ENCODE measurements at places on chromosomes 13 and 19.

DNA sequence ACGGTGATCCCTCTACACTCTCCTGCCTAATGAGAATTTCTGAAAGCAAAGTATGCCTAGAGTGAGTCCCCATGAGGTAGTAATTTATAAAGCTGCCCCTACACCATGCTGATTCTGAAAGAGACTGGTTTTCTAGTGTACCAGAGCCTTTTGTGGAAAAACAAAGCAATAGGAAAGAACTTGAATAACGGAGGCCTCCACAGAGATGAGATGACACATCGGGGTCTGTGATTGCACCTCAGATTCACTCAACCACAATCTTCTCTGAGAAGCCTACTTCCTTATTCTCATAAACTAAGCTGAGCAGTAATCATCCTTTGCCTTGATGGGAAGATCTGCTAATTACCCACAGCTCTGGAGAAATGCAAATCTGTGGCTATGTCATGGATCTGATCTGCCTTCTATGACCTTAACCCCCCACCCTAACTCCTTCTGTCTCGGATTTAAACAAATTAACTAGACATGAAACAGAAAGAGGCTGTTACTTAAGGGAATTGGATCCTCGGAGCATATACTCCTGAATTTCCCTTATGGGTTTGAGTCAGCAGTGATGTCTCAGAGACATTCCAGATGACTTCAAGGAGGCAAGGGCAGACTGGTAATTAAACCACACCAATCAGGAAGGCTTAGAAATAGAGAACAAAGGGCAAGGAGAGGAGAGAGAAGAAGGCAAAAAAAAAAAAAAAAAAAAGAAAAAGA, 128.0 kb downstream of the DCT start:
- DNase-seq, result peak; percentile 58

DNA sequence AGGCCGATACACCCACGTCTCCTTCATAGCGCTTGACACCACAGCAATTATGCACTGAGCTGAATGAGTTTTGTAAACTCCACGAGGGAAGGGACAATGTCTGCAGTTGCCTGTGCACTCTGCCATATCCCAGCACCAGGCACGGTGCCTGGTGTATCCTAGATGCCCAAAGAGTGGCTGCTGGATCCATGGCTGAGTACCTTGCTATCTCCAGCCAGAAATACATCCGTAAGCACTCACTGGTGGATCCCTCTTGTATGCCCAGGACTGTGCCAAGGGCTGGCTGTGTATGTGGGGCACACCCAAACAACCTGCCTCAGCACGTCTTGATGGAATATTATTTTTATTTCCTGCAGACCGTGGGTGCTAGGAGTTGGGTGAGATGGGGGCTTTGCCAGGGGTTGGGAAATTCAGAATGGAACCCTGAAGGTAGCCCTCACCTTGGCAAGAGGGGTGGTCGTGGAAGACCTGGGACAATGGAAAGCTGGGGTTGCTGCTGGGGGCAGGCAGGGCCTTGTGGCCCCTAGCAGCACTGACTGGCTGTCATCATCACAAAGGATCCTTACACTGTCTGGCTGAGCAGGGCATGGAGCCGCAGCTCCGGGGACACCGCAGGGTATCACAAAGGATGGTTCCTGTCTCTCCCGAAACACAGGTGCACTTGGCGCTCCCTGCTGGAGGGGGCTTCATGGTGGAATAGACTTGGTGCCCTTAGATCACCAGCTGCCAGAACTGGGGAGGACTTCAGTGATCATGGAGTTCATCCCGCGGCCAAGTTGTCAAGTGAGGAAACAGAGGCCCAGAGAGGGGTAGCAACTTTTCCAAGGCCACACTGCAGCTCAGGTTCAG, 131.3 kb downstream of the URI1 start:
- no peak for DNase-seq

DNA sequence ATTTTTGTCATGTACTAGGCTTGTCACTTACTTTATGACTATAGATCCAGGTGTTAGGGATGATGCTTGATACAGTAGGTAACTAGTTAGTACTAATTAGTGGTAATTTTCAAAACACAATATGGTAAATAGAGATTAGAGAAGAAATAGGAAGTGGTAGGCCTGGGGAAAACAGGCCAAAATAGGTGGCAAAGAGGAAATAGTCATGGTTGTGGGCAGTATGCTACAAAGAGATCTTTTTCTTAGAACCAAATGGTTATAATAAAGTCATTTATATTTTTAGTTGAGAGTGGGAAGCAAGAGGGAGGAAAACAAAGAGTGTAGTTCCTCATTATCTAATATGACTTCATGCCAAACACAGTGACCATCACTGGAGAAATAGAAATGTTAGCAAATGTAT, 9.1 kb upstream of the VWA8 start:
- no peak for DNase-seq

DNA sequence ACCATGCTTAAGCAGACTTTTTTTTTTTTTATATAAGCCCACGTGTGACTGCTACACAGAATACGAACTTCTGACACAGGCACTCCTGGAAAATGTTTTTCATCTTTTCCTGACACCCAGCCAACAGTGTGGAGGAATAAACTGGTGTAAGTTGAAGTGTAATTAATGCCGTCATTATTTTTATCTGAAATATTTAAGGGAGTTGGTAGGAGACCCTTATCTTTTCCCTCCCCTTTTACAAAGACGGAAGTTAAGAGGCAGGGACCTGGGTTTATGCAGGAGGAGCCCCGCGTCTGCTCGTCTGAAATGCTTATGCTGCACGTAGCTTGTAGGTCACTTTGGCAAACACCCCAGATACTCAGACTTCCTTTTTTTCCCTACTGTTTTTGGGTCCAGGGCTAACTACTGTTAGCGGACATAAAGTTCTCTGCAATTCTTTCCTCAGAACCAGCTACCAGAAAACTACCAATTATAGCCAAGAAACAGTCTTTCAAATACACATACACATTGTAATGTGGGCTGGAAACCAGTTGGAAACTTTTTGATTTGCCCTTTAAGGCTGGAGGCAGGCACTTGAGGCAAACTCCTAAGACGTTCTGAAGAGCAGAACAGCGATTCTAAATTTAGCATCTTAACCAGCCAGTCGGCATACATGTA, 50.8 kb downstream of the EFNB2 start:
- DNase-seq, result no peak

DNA sequence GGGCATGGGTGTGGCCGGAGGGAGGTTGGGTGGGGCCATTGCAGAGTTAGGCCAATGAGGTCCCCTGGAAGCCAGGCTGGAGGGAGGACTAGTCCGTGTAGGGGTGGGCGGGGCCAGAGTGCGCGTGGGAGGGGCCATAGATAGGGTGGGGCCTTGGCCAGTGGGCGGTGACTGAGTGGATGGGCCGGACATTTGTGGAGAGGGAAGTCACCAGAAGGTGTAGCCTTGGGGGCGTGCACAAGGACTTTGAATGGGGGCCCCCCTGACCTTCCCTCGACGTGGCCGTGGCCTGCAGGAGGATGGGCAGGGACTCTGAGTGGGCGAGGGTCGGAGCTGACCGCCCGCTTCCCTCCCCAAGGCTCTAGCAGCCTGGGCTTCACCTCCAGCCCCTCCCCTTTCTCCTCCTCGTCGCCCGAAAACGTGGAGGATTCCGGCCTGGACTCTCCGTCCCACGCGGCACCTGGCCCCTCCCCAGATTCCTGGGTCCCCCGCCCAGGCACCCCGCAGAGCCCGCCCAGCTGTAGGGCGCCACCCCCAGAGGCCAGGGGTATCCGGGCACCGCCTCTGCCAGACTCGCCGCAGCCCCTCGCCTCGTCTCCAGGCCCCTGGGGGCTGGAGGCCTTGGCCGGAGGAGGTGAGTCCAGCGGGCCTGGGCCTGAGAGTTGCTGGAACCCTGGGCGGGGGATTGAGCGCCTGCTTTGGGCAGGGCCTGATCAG, 16.5 kb upstream of the B3GNT3 start:
- DNase-seq, result no peak

DNA sequence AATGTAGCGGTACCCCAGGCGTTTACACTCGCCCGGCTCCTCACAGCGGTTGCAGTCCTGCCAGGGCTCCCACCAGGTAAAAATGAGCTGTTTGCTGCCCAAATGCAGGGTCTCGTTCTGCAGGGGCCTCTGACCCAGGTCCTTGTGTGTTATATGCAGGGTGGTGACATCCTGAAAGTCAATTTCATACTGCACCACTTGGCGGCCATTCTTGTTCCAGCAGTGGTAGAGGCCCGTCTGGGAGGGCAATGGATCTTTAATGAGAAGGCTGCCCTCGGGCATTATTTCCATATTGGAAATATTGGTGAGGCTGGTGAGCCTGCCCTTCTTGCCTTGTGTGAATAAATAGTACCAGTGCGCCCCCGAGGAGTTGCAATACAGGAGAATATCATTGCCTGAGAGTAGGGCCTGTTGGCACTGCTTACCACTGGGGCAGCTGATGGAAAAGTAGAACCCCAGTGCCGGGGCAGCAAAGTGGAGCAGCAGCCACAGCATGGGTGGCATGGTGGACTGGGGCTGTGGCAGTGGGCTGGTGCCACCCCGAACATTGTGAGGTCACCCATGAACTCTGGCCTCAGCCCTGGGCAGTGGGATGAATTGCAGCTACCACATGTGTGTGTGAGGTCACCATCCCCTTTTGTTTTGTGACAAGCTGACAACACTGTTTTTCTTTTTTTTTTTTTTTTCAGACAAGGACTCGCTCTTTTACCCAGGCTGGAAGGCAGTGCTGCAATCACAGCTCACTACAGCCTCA, at the start of gene FAM187B:
Gene FAM187B, minus strand, starts transcription at position 563 of the 754 bp plus-strand sequence. Its CDS starts 59 bp downstream, at position 504.
- DNase-seq, result no peak

DNA sequence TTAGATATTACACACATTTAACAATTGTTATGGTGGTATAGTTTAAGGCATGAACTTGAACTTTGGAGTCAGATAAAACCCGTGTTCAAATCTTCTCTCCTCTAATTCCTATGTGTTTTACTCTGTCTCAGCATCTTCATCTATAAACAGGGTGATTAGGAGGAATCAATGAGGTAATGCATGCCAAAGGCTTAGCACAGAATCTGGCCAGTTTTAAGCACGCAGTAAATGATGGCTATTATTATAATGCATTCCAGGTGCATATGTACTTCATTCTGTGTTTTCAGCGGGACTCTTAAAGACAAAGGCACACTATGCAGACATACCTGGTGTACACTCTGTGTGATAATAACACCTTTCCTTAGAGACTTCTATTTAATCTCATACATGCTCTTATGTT, 88.0 kb upstream of the FRY start:
- no peak for DNase-seq

- peak; percentile 34 for DNase-seq
Observed at GRCh38 chr13:109698779-109699178, 87.6 kb downstream of the IRS2 start.

- DNase-seq, result no peak
Observed at GRCh38 chr13:24747248-24748060, 16.5 kb upstream of the RNF17 start.

DNA sequence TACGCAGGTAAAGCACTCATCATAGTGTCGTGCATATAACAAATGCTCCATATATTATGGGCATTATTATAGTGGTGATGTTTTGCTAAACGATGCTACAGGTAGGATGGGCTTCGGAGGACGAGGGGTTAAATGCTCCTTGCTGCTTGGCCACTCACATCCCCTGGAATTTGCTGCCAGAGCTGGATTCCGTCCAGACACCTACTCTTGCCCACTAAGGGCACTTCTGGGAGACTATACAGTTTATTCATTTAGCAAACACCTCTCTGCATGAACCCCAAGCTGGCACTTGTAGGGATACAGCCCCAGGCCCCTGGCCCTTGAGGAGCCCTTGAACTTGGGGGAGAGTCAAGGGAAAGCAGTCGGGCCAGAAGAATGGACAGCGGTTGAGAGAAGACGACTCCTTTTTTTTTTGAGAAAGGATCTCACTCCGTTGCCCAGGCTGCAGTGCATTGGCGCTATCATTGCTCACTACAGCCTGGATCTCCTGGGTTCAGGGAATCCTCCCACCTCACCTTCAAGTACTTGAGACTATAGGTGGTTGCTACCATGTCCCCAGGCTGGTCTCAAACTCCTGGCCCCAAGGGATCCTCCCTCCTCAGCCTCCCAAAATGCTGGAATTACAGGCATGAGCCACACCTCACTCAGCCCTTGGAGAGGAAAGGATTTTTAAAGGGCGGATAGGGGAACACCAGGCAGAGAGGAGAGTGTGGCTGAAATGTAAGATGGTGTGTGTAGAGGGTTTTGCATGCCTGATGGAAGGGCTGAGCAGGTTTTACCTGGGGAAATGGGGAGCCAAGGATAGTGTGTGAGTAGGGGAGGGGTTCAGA, 1.1 kb upstream of the MRPL34 start:
- DNase-seq, result no peak

DNA sequence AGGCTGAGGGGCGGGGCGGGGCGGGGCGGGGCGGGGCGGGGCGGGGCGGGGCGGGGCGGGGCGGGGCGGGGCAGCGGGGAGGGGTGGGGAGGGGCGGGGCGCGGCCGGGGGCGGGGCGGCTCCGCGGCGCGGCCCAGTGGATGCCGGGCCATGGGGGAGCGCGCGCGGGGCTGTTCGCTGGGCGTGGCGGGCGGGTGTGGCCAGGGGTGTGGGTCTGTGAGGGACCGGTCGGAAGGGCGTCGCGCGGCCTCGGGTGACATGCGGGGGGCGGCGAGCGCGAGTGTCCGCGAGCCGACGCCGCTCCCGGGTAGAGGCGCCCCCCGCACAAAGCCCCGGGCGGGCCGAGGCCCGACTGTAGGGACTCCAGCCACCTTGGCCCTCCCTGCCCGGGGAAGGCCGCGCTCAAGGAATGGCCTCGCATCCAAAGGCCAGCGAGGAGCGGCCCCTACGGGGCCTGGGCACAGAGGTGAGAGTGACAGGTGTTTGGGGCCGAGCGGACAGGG, at the start of gene ZFP28:
Gene ZFP28, plus strand, starts transcription at position 188 of the 503 bp plus-strand sequence. Its CDS starts 71 bp downstream, at position 259.
- no peak for DNase-seq

DNA sequence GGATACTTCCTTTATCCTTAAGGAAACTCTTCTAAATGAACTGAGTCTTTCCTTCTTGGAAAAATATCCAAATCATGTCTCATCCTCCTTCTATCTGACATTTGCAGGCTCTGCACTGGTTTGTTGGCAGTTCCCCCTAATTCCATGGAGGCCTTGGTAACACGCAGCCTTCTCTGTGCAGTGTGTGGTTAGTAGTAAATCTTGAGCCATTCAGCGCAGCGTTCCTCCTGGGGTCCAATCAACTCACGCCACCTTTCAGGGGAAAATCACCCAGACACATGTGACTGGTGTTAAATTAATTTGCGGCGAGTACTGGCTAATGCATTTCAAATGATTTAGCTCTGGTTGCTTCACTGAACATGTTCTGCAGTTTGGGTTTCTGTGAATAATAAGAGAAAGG, 21.0 kb upstream of the CBY2 start:
- DNase-seq, result peak; percentile 41

DNA sequence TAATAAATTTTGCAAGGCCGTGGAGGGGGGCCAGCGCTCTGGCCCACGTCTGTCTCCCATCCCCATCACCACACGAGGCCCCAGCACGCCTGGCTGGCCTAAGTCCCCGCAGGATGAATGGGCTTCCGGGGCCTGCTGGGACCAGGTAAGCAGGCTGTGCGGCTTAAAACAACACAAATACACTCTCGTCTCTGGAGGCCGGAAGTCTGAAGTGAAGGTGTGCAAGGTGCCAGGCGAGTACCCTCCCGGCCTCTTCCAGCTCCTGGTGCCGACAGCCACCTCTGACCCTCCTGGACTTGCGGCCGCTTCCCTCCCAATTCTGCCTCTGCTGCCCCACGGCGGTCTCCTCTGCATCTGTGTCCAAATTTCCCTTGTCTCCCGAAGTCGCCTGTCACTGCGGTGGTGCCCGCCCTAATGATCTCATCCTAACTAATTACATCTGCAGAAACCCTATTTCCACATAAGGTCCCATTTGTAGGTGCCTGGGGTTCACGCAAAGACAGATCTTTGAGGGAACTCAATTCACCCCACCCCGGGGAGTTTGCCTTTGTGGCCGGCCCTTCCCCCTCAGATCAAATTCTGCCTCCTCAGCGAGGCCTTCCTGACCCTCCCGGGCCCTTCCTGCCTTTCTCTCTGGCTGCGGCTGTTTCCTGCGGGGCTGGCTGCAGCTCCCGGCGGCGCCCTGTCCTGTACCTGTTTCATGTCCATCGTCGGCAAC, 8.1 kb upstream of the PTBP1 start:
- DNase-seq, result no peak

All from AG04449 (cell line).